GM23338 (cell line): ENCODE measurements at places on chromosomes 12 and 14. TPM values are rescaled to one million over a fixed set of nuclear protein-coding genes. Genes with fewer than 3 reads are reported as not detected.

DNA sequence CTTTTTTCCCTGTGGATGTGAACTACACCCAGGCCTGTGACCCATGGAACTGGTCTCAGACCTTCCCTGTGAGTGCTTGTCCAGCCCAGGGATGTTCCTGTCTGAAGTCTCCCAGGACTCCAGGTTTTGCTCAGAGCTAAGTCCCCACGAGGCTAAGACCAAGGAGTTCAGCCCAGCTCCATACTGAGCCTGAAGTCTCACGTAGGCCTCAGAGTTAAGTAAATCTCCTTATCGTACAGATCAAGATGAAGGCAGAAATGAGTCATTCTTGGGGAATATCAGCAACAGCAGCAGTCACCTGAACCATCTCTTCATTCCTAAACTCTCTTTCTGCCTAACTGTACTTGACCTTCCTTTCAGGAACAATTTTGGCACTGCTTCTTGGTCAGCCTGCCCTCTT is 139.8 kb downstream of the ANO6 start:
- DNase-seq = no peak

GRCh38 chr12:78885466-78885865 is 20.9 kb downstream of the SYT1 start:
- peak; percentile 64 for DNase-seq

DNA sequence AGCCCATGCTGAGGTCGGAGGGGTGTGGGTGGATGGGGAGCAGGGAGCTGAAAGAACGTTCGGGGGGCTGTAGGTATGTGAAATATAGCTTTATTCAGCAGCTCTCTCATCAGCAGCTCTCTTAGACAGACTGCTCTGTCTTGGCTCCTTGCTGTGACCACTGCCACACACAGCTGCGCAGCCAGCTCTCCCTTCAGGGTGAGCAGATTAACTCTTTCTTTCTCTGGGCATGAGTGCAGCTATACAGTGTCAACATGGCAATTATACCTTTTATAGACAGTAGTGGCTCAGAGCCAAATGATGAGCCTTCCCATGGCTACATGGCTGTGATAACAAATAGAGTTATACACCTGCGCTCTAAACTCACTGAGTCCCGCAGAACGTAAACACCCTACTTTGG is 137.7 kb upstream of the NEDD1 start:
- no peak for DNase-seq

GRCh38 chr12:74401035-74401434 is 136.6 kb upstream of the ATXN7L3B start:
- DNase-seq = no peak

- no peak for DNase-seq
Measured at GRCh38 chr14:72888192-72888591, 5.7 kb downstream of the DPF3 start.

GRCh38 chr12:84756961-84757360 is 155.6 kb downstream of the SLC6A15 start:
- no peak for DNase-seq

DNA sequence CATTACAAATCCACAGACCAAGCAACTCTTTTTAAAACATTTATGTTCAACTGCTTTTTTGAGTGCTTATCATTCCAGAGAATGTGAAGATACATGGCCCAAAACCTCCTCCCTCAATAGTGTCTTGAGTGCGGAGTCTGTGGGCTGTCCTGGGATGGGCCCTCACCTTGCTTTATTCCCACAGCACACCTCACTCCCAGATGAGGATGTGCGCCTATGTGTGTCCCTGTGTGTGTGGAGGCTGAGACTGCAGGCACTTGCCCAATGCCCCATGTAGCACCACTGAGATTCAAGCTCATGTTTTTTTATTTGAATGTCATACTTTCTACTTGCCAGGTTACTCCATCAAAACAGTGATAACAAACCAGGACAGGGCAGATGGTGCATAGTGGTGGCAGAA is 291.7 kb downstream of the CACNA1C start:
- DNase-seq = no peak

- DNase-seq = no peak
Measured at GRCh38 chr12:132191715-132192553, 47.7 kb downstream of the NOC4L start.

GRCh38 chr12:15928346-15928745 is 17.2 kb downstream of the DERA start:
- DNase-seq = no peak

- DNase-seq = no peak
Measured at GRCh38 chr12:116420227-116420880, 138.8 kb upstream of the MAP1LC3B2 start.

DNA sequence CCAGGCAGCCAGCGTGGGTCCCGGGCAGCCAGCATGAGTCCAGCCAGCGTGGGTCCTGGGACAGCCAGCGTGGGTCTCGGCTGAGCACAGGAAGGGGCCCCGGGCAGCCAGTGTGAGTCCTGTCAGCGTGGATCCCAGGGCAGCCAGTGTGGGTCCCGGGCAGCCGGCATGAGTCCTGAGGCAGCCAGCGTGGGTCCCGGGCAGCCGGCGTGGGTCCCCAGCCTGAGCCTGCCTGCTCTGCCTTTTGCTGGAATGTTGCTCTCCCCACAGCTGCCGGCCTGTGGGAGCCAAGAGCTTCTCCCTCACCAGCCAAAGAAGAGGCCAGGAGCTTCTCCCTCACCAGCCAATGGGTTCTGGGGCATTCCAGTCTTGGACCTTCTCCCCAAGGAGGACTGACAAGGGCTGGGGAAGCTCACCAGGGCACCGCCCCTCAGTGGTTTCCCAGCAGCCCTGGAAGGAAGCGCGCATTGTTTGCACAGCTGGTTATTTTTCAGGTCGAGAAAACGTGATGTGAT is 15.0 kb upstream of the RFLNA start:
- no peak for DNase-seq

- no peak for DNase-seq
Measured at GRCh38 chr12:12088147-12088546, 17.4 kb downstream of the BCL2L14 start.

- DNase-seq = no peak
Measured at GRCh38 chr14:62501021-62501750, 544.1 kb downstream of the KCNH5 start.

- peak; percentile 79 for DNase-seq
Measured at GRCh38 chr14:103530390-103530789, 1.4 kb downstream of the TRMT61A start.

GRCh38 chr12:119082016-119082415 is 96.7 kb upstream of the HSPB8 start:
- DNase-seq = no peak

DNA sequence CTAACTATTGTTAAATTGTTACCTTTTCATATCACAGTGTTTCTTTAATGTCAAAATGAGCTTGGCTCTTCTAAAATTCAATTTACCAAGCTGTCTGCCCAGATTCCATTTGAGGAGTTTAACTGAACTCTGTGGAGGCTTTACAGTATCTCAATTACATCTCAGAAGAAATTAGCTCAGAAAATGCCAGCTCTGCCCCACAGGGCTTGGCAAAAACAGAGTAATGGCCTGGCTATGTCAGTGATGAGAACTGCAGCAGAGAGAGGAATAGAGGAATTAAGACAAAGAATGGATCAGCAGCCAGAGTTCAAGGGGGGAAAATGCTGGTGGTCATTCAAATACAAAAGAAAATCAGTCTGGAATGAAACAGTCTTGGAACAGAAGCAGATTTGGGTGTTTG is 15.8 kb upstream of the TMTC1 start:
- no peak for DNase-seq

DNA sequence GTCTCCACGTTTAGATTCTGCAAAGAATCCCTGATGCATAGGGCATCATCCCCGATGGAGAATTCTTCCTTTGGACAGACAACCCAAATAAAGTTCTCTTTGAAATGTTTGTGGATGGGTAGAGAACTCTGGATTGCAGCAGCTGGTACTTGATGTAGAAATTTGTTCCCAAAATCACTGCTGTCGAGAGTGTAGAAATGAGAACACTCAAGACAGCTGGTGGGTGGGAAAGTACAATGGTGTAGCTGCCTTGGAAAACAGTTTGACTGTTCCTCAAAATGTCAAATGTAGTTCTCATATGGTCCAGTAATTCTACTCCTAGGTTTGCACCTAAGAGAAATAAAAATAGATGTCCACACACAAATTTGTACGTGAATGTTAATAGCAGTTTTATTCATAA is 671.5 kb upstream of the TMEM132C start:
- no peak for DNase-seq

- DNase-seq = no peak
Measured at GRCh38 chr12:48512855-48513254, 12.6 kb upstream of the OR8S1 start.

DPPA3 gene
- total RNA-seq = 2.8 and 4.6 TPM in 2 replicates

DERA gene
- 20.4 and 29.6 TPM in 2 replicates for total RNA-seq

TEAD4 gene
- 137 and 145 TPM in 2 replicates for total RNA-seq

NEDD8 gene
- 130 and 172 TPM in 2 replicates for total RNA-seq

IFNG-AS1 gene
- total RNA-seq = not detected in 2 replicates
